Esophagus squamous epithelium (tissue), 5 donors: ENCODE measurements at places on chromosomes 4 and X.

DNA sequence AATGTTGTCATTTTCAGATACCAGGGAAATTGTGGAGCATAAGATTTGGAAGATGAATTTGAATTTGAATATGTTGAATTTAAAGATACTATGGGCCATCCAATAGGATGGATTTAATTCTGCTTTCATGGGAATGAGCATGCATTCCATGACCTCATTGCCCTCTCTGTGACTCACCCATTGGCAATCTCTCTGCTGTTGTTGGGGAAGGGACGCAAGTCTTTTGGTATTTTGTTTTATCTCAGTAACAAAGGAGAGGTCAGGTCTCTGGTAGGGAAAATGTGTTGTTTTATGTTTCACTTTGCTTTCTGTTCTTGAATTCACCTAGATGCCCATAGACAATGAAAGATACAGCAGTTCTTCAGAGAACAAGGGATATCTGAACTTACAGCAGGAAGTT lies 42.1 kb upstream of the MAGEA4 start:
- no peak for DNase-seq

- DNase-seq, result no peak
Measured at GRCh38 chr4:41992967-41993857, 2.9 kb downstream of the SLC30A9 start.

GRCh38 chrX:145727476-145727875 lies 90.2 kb upstream of the SLITRK2 start:
- DNase-seq, result no peak

DNA sequence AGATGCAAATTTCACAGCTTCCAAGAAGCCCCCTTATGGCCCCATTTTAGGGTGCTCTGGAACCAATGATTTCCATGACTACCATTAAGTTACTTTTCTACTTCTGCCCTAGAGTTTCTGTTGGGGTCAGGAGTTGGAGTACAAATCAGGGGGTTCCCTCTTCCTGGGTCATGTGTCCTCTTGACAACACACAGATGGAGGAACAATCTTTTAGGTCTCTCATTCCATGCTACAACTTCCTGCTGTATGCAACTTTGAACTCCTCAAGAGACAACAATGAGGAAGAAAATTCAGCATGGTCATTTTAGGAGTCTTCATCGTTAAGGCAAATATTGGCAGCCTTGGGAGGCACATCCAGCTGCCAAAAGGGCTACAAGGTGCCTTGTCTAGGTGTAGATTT lies 79.7 kb downstream of the SEL1L3 start:
- no peak for DNase-seq

GRCh38 chr4:72313121-72313520 lies 255.9 kb downstream of the ADAMTS3 start:
- no peak for DNase-seq

GRCh38 chr4:55321707-55322264 lies 24.3 kb upstream of the SRD5A3 start:
- no peak for DNase-seq

- no peak for DNase-seq
Measured at GRCh38 chr4:37728064-37728463, 41.9 kb upstream of the RELL1 start.

- no peak for DNase-seq
Measured at GRCh38 chr4:143207555-143207954, 22.8 kb downstream of the USP38 start.

DNA sequence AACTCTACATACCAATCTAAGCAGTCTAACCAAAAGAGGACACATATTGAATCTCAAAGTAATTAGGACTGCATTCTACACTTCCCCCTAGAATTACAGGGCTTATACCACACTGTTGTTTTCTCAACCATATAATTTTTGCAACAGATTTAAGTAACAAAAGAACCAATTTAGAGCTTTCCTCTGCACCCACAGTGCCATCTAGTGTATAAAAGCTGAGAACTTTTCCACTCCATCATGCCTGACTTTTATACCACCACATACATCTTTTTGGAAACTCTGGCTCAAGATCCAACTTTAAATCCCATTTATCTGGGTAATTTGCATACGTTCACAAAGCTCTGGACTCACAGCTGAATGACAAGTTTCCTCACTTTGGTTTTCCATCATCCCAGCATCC lies 99.5 kb downstream of the EFHC2 start:
- no peak for DNase-seq

- DNase-seq, result no peak
Measured at GRCh38 chrX:102720237-102721168, at the start of gene GPRASP3. GPRASP3 (plus strand) TSS chrX:102720743; CDS start chrX:102748996, 28,253 bp downstream.

GRCh38 chrX:49260221-49260985 lies 4.1 kb downstream of the FOXP3 start:
- DNase-seq, result no peak

- DNase-seq, result no peak
Measured at GRCh38 chr4:188613976-188614375, 474.7 kb downstream of the TRIML1 start.

DNA sequence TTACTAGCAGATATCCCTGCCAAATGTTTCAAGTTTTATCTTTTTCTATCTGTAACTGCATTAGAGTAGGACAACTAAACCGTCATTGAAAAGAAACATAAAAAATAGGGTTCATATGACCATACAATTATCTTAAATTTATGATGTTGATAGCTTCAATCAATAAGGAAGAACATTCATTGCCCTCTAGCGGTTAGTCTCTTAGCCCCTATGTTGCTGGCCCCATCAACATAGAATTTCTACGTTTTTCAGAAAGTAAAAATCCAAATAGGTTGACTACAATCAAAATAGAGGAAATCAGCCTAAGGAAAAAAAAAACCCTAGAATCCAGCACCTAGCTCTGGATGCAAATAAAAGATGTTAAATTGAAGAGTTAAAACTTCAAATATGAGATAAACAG lies 225.1 kb upstream of the ITM2A start:
- no peak for DNase-seq

DNA sequence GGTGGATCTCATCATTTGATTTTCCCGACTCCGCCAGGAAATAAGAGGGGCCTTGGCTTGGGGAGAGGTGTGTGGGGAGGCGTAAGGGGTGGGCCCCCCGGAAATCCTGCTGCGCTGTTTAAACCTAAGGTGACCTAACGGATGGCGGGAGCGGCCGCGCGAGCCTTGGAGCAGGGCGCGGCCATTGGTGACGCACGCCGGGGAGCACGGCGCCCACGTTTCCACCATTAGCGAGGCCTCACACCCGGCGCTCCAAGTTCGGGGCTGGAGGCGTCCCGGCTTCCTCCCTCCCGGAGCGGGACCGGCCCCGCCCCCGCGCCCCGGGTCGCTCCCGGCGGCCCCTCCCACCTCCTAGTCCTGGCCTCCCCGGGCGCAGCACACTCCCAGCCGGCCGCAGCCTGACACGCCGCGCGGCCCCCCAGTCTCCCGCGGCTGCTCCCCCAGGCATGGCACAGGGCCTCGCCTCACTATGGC lies at the start of gene SMS:
SMS (plus strand) TSS at position 354 of the 474 bp plus-strand sequence; CDS start at position 470, 116 bp downstream.
- DNase-seq, result no peak

DNA sequence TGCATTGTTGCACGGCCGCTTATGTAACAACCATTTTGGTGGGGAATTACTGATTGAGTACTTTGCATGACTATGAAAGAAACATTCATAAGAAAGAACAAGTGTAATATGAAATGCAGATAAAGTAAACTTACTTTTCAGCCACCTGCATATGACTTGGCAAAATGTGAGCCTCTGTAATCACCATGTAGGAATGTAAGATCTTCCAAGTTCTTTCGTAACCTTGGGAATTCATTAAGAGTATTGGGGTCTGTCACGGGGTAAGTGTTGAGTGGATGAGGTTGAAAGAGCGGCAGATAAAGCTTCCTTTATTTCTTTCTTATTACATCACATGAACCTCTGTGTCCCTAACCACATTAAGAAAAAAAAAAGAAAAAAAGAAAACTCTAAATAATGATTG lies 348.5 kb upstream of the NR3C2 start:
- DNase-seq, result no peak

- DNase-seq, result no peak
Measured at GRCh38 chrX:1531096-1531890, 5.7 kb downstream of the P2RY8 start.

DNA sequence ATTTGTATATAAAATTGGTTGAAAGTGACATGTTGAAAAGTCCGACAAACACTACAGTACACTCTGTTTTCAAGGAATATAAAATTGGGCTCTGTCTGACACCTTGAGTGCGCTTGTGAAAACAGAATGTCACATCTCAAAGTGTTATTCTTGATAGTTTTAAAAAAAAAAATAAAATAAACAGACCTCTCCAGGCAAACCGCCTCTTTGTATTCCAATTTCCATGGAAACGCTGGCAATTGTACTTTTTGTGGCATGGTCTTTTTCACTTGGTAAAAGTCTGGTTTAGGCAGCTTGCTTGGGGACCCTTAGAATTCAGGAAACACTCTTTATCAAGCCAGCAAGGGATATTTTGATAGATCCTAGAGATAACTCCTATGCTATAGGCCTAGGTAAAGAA lies 302.5 kb downstream of the RAB28 start:
- no peak for DNase-seq

DNA sequence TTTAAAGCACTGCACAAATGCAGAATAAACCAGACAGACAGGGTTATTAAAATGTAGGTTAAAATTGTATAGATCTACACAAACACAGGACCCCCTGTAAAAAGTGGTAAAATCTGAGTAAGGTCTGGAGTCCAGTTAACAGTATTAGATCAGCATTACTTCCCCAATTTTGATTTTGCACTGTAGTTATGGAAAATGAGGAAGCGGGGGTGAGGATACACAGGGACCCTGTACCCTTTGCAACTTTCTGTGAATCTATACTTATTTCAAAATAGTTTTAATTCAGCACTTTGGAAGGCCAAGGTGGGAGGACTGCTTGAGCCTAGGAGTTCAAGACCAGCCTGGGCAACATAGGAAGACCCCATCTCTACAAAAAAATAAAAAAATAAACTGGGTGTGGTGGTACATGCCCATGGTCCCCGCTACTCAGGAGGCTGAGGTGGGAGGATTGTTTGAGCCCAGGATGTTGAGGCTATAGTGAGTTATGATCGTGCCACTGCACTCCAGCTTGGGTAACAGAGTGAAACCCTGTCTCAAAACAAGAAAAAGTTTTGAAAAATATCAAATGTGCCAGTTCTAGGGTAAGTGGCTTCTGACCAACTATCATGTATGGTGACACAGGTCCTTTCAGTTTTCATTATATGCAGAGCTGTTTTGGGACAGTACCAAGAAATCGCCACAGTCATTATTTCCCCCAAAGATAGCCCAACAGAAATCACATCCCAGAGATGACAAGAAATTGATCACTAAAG lies 17.7 kb downstream of the SEL1L3 start:
- no peak for DNase-seq

GRCh38 chr4:23161787-23162186 lies 469.1 kb downstream of the GBA3 start:
- DNase-seq, result no peak

GRCh38 chr4:173699841-173700475 lies 169.9 kb upstream of the HAND2 start:
- no peak for DNase-seq

DNA sequence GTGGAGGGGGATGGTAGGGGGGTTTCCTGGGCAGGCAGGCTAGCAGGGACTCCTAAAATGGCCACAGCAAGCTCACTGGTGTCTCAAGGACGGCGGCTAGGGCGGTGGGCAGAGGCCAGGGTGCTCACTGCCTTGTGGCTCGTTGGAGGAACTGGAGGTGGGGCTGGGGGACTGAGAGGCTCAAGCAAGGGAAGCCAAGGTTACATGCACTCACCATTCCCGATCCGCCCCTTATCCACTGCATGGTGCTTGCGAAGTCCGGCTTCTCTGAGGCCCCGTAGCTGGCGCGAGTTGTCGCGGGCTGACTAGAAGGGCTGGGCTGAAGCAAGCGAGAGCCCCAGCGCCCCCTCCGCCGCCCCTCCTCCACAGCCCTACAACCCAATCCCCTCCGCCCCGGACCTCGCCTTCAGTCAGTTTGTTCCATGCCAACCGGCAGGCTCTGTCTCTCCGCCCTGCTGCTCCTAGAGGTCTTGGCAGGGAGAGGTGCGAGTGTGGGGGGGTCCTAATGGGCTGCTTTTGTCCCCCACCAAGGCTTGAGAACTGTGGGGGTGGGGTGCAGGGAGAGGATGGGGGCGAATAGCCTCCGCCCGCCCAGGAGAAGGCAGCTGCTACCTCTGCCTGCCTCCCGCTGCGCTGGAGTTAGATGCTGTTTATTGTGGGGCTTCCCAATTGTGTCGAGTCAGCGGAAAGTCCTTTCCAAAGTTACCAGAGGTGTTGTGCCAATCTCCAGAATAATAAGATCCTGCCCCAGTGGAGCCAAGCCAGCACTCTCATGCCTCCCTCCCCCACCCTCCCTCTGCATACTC lies at the start of gene ARHGEF9:
ARHGEF9 (minus strand) TSS at position 313 of the 806 bp plus-strand sequence; CDS start at position 244, 69 bp downstream.
- no peak for DNase-seq

GRCh38 chr4:139229534-139230039 lies 50.4 kb downstream of the MGARP start:
- DNase-seq, result no peak

DNA sequence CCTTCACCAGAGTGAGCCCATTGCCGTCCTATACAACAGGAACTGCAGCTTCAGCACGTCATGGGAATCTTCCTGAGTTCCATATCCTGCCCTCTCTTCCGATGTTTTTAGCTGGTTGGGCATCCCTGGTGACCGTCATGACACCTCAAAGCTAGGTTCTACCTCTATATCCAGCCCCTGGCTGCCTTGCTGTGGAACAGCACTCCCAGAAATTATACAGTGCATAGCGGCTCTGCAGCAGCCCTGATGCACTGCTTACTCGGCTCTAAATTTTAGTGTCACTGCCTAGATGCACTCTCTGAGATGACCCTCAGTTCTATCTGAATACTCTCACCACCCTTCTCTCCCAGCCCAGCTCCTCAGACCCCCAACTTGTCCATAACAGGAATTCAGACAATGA lies 44.3 kb downstream of the ARHGEF38 start:
- no peak for DNase-seq

GRCh38 chr4:70305601-70306000 lies 29.2 kb upstream of the CABS1 start:
- no peak for DNase-seq
